ENCODE measurements at places on chromosomes 2 and 18.

GRCh38 chr18:33291539-33291938, 149.0 kb downstream of the CCDC178 start:
- DNase-seq: no peak

DNA sequence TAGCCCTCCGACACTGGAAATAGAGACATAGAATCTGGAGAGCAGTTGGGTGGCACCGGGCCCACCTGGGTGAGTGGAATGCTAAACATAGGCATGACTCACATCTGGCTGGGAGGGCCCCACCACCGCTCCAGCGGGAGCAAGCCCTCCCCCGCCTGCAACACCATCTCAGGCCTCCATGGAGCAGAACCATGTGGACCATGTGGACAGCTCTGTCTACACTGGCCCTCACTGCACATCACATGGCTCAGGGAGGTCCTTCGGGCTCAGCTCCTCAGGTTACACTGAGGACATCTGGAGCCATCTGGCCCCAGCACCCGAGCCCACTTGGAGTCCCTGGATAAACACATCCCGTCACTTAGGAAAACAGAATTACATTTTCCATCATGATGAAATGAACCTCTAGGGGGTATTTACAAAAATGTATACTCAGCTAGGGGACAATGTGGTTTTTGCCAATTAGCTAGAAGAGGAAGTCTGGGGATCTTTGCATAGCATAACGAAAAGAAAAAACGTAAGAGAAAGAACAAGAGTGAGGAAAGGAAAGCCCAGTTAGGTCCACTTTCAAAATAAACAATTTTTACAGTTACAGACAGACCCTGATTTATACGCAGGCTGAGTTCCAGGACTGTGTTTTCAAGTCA, 30.7 kb upstream of the MLPH start:
- peak; percentile 69 for DNase-seq

GRCh38 chr2:16346671-16347070, 319.0 kb downstream of the CYRIA start:
- no peak for DNase-seq

DNA sequence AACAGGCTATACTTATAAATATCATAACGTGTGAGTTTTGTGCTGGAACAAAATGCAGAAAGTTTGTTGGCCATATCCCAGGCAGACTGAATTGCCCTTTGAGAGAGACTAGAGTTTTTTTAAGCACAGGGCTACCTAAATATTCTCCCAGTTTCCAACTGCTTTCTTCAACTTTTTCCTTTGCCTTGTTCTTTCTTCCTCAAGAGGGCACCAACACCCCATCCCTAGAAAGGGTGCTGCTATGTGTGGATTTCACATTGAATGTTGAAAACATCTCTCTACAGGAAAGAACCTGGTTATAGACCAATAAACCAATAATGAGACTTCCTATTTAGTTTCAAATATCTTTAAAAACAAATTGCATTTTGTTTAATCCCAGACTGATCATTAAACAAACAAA, 87.9 kb downstream of the ICOS start:
- DNase-seq: peak; percentile 17

GRCh38 chr18:71352618-71353017, 1063.8 kb downstream of the SOCS6 start:
- DNase-seq: no peak
